ENCODE measurements at places on chromosomes 4 and X. TPM values are rescaled to one million over a fixed set of nuclear protein-coding genes. Genes with fewer than 3 reads are reported as not detected.
A peak's percentile ranks its signal among the peaks of the same experiment; 100 is the strongest.

DNA sequence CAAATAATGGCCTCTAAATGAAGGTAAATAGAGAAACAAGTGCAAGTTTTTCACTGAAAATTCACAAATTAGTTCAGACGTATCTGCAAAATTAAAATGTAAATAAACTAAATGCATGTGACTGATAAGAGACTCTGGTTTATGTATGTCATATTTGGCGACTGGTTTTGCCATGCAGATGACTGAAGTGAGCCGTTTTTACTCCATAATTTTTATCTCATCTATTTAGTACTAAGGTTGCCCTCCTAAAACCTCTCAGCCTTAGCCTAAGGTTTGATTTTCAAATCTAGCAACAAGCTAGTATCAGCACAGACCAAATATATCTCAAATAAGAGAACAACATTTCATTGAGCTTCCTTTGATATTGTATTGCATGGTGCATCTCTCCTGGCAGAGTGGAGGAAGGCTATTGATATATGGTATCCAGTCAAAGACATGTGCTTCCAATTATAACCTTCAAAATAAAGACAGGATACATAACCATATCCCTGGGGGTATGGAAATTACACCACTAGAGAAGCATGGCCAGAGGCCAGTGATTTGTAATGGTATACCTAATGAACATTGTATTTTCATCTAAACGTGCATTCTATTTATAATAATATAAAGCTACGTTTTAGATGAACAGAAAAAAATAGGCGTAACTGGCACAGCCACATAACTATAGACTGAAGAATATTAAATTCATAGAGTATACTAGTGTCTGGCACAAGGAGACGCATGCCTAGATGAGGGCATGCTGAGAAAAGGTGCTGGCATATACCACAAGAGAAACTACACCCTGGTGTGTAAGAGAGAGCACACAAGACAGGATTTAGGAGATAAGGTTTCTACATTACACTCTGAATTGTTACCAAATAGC, 392.6 kb upstream of the INTU start:
- no peaks in the 10 kb centered on the region for H3K36me3 ChIP-seq

GRCh38 chr4:22597471-22597870, 81.6 kb upstream of the ADGRA3 start:
- DNase-seq = no peak
- no peaks in the 10 kb centered on the region for H3K4me1 ChIP-seq
- H3K36me3 ChIP-seq = no peaks in the 10 kb centered on the region

GRCh38 chrX:120485638-120486520, 16.8 kb upstream of the LAMP2 start:
- no peaks in the 10 kb centered on the region for H3K27me3 ChIP-seq
- peak overlapping the region; percentile 48 for H3K4me3 ChIP-seq

DNA sequence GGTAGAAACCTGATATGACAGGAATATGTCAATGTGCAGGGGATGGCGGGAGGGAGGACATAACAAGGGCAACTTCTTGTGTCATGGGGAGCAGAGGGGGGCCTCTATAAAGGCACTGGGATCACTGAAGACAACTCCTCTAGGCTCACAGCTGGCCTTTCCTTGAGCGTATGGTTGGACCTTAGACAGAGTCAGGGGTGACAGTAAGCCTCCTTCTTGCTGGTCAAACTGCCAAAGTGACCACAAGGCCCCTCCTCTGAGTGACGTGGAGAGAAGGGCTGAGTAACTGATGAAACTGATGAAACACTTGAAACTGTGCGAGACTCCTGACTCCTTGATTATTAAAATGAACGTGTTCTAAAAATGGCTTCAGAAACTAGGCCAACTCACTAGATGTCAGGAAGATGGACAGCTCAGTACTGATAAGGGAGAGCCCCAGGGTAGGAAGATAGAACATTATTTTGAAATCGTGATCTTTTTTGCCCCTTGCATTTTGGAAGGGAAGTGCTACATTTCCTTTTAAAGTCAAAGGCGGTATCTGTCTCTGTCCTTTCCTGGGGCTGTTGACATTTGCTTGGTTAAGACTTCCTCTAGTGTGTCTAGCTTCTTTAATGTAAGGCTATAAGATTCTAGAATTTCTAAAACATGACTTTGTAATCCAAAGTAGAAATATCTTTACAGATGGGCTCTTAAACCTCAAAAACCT, 1.6 kb downstream of the RAB33A start:
- H3K27ac ChIP-seq = peak overlapping the region; percentile 37
- H3K4me1 ChIP-seq = peaks cover 9% of the 10 kb centered on the region
- H3K27me3 ChIP-seq = no peaks in the 10 kb centered on the region
- no peaks in the 10 kb centered on the region for H3K36me3 ChIP-seq

DNA sequence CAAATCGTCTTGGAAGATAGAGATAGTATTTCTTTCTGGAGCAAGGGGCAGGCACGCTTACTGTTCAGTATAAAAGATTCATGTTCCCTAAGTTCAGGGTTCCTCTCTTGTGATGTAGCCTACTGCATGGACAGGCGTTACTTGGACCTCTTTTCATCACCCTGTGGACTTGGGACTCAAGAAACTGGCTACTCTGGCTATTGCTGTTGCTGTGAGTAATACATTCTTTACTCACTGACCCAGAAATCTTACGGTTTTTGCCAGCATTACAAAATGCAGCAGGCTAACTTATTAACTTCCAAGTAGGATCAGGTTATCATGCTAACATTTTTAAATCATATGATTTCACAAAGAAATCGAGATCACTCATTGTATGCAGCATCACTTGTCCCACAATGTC, 12.8 kb upstream of the GUCY1B1 start:
- H3K27ac ChIP-seq = no peak overlapping the region
- no peaks in the 10 kb centered on the region for H3K4me1 ChIP-seq
- no peak for DNase-seq
- no peaks in the 10 kb centered on the region for H3K27me3 ChIP-seq
- no peak overlapping the region for H3K4me3 ChIP-seq

GRCh38 chrX:112137276-112137675, 54.7 kb upstream of the TRPC5 start:
- DNase-seq = no peak
- H3K27ac ChIP-seq = no peak overlapping the region
- no peaks in the 10 kb centered on the region for H3K4me1 ChIP-seq
- peaks cover 3% of the 10 kb centered on the region for H3K27me3 ChIP-seq
- no peak overlapping the region for H3K4me3 ChIP-seq
- no peaks in the 10 kb centered on the region for H3K36me3 ChIP-seq

- no peaks in the 10 kb centered on the region for H3K36me3 ChIP-seq
- peak; percentile 54 for DNase-seq
- H3K27ac ChIP-seq = no peak overlapping the region
- H3K4me3 ChIP-seq = no peak overlapping the region
These were observed 73.8 kb upstream of the FREM3 start for GRCh38 chr4:143773998-143774895.

GRCh38 chrX:153719238-153719637, 4.9 kb downstream of the BCAP31 start:
- peaks cover 27% of the 10 kb centered on the region for H3K4me1 ChIP-seq
- no peaks in the 10 kb centered on the region for H3K27me3 ChIP-seq
- no peak for DNase-seq
- H3K4me3 ChIP-seq = no peak overlapping the region

GRCh38 chrX:78650906-78651437, 8.2 kb downstream of the RTL3 start:
- H3K27ac ChIP-seq = no peak overlapping the region
- H3K4me1 ChIP-seq = no peaks in the 10 kb centered on the region
- no peaks in the 10 kb centered on the region for H3K36me3 ChIP-seq
- peak; percentile 12 for DNase-seq

DNA sequence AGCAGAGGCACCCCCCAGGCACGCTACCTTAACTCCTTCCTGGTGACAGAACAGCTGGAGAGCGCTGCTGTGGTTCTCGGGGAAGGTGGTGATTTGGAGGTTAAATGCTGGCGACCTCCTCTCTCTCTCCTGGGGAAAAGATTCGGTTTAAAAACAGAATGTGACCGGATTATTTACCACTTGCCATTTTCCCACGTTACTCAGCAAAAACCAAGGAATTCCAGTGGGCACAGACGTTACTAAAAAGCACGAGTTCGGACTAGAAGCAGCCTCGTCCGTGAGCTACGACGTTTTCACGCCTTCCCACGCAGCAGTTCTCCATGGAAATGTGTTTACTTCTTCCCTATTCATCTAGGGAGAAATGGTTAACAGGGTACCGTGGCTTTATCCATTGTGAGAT, 32.3 kb upstream of the C4orf50 start:
- no peaks in the 10 kb centered on the region for H3K27me3 ChIP-seq
- DNase-seq = no peak
- H3K27ac ChIP-seq = no peak overlapping the region
- no peaks in the 10 kb centered on the region for H3K4me1 ChIP-seq

GRCh38 chr4:20493761-20494353, 206.4 kb upstream of the PACRGL start:
- H3K4me1 ChIP-seq = no peaks in the 10 kb centered on the region
- H3K27ac ChIP-seq = no peak overlapping the region
- no peak for DNase-seq
- no peaks in the 10 kb centered on the region for H3K27me3 ChIP-seq
- no peaks in the 10 kb centered on the region for H3K36me3 ChIP-seq
- H3K4me3 ChIP-seq = no peak overlapping the region

- no peak overlapping the region for H3K27ac ChIP-seq
- no peak for DNase-seq
- H3K4me3 ChIP-seq = no peak overlapping the region
- no peaks in the 10 kb centered on the region for H3K4me1 ChIP-seq
These were observed 4.2 kb upstream of the ZXDB start for GRCh38 chrX:57587607-57588006.

- no peak overlapping the region for H3K4me3 ChIP-seq
- H3K27me3 ChIP-seq = no peaks in the 10 kb centered on the region
- H3K27ac ChIP-seq = no peak overlapping the region
These were observed 1189.6 kb downstream of the PCDH18 start for GRCh38 chr4:136342666-136343065.

DNA sequence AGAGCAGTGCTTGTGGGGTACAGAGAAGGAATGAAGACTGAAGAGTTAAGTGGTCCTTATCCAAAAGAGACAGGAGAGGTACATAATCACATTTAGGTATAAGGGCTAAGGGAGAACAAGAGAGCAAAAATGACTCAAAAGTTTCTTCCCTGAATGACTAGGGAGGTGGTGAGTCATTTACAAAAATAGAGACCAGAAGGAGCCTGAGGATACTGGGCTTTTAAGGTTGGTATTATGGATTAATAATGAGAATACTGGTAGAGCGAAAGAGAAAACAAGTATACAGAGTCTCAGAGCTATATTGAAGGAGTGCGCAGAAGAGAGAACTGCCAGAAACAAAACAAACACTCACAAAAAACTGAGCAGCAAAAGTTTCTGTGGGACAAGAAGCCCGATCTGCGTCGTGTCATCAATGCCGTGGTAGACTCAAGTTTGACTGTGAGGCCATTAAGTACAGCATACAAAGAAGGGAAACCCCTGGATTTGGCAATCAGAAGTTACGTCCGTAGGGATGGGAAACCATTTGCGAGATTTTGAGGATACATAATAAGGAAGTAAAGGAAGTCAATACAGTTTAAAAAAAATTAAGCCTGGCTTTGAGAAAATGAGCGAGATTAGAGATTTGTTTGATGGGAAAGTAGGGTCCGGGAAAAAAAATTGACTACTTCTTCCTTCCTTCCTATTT, 129.1 kb upstream of the STIM2 start:
- H3K36me3 ChIP-seq = no peaks in the 10 kb centered on the region
- H3K27me3 ChIP-seq = no peaks in the 10 kb centered on the region
- no peak overlapping the region for H3K4me3 ChIP-seq
- no peaks in the 10 kb centered on the region for H3K4me1 ChIP-seq

DNA sequence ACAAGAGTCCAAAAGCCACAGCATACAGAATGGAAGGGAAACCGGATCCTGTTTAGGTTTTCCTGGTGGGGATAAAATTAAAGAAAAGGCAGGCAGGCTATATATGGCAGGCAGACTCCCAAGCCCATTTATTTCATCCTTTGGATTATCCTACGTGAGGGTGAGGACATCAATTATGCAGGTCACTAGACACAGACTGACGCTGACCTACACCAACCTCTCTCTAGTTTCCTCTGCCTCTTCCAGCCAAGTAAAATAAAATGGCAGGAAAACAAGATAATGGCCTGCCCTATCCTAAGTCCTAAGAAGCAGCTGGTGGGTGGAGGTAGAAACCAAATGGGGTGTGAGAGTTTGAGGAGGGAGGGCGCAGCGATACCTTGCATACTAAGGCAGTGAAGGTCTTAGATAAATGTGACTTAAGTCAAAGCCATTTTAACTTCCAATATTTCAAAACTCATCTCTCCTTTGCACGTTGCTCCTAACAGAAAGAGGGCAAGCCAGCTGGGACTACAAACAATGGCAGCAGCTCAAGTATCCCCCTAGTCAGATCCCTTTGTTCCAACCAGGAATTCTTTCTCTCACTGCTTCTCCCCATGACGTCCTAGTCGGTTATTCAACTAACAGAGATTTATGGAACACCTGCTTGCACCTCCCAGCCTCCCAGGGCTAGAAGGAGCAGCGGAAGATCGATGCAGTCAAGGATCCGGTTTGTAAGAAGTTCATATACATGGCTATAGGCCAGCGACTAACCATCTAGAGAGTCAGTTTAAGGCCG, 72.8 kb downstream of the IRF2 start:
- H3K27me3 ChIP-seq = no peaks in the 10 kb centered on the region
- no peak for DNase-seq
- H3K27ac ChIP-seq = peak overlapping the region; percentile 20
- H3K36me3 ChIP-seq = peaks cover 84% of the 10 kb centered on the region
- no peak overlapping the region for H3K4me3 ChIP-seq
- peaks cover 20% of the 10 kb centered on the region for H3K4me1 ChIP-seq

DNA sequence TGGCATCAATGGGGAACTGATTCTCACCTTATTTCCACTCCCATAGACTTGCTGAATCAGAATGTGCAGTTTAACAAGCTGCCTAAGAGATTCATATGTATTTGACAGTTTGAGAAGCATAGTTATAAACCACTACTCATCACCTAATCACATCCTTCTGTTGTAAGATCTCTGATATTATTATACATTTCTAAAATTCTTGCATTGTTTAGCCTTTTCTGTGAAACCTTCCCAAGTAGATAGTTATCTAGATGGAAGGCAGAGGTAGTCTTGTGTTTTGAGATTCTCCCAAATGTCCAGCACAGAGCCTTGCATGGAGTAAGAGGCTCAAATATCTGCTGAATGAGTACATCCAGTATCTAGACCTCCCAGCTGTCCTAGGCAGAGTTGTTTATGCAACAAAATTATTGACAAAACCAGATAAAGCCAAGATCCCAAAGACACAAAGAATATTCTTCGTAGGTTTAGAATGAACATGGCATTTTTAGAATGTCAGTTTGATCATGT, 227.3 kb downstream of the KDR start:
- no peak overlapping the region for H3K27ac ChIP-seq
- no peaks in the 10 kb centered on the region for H3K27me3 ChIP-seq
- no peak overlapping the region for H3K4me3 ChIP-seq
- no peaks in the 10 kb centered on the region for H3K36me3 ChIP-seq
- DNase-seq = no peak
- no peaks in the 10 kb centered on the region for H3K4me1 ChIP-seq

GRCh38 chr4:152364883-152365282, 171.0 kb downstream of the FBXW7 start:
- H3K27me3 ChIP-seq = no peaks in the 10 kb centered on the region
- H3K36me3 ChIP-seq = no peaks in the 10 kb centered on the region
- no peak for DNase-seq
- no peak overlapping the region for H3K4me3 ChIP-seq
- no peaks in the 10 kb centered on the region for H3K4me1 ChIP-seq
- H3K27ac ChIP-seq = no peak overlapping the region

ADH1C gene
- 427 TPM for total RNA-seq

ABCB7 gene
- 108 TPM for total RNA-seq

CXorf65 gene
- total RNA-seq = not detected

CCSER1 gene
- total RNA-seq = 28.1 TPM

HPSE gene
- 4.9 TPM for total RNA-seq

TXLNG gene
- total RNA-seq = 8.7 TPM

PASD1 gene
- total RNA-seq = not detected

ATP1B4 gene
- not detected for total RNA-seq

EXOC1 gene
- total RNA-seq = 29.6 TPM

MTMR8 gene
- 7.9 TPM for total RNA-seq

UGT2B15 gene
- total RNA-seq = not detected

CT83 gene
- total RNA-seq = not detected

ZNF732 gene
- total RNA-seq = 5.1 TPM

AWAT1 gene
- not detected for total RNA-seq

DOCK11 gene
- total RNA-seq = 27.4 TPM

Data from stomach (tissue), 19 donors.